Anterior cingulate cortex (tissue), 58 donors: ENCODE measurements at places on chromosomes 6 and 20.

DNA sequence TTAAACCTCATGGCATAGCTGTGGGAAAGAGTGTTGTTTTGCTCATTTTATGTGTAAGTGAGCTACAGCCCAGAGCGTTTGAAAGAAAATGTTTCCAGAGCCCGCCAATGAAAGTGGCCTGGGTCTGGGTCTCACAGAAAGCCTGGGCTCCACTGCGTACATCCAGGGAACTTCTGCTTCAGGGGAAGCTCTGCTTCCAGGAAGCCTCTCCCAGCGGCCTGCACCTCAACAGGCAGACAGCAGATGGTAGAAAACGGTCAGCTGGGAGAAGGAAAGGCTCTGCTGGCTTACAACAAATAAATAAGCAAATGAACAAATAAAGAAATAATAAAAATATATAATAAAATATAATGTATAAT, 270.5 kb upstream of the SUPT3H start:
- DNase-seq = no peak

GRCh38 chr6:53250176-53251032, 98.3 kb downstream of the ELOVL5 start:
- DNase-seq = no peak

GRCh38 chr6:26199773-26200764, 112.8 kb downstream of the HFE start:
- no peak for DNase-seq

DNA sequence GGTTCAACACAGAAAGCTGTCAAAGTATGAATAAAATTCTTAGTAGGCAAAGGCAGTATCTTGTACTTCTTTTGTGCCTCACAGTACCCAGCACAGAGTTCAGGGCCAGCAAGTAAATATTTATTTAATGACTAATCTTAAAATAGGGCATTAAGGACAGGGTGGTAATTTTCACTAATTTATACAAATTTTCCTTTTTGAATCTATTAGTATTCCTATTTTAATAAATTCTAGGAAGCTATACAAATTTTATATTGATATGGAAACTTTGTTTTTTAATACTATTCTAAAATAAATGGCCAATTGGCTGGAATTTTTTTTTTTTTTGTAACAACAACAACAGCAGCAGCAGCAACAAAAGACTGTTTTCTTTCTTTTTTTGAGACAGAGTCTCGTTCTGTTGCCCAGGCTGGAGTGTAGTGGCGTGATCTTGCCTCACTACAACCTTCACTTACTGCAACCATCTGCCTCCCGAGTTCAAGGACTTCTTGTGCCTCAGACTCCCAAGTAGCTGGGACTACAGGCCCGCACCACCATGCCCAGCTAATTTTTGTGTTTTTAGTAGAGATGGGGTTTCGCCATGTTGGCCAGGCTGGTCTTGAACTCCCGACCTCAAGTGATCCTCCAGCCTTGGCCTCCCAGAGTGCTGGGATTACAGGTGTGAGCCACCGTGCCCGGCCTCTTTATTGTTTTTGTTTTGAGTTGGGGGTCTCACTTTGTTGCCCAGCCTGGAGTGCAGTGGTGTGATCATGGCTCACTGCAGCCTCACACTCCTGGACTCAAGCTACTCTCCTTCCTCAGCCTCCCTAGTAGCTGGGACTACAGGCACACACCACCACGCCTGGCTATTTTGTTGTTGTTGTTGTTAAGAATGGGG, 85.2 kb downstream of the FKBP5 start:
- DNase-seq = no peak

- DNase-seq = no peak
These were observed 21.5 kb upstream of the AAR2 start for GRCh38 chr20:36214684-36215256.

DNA sequence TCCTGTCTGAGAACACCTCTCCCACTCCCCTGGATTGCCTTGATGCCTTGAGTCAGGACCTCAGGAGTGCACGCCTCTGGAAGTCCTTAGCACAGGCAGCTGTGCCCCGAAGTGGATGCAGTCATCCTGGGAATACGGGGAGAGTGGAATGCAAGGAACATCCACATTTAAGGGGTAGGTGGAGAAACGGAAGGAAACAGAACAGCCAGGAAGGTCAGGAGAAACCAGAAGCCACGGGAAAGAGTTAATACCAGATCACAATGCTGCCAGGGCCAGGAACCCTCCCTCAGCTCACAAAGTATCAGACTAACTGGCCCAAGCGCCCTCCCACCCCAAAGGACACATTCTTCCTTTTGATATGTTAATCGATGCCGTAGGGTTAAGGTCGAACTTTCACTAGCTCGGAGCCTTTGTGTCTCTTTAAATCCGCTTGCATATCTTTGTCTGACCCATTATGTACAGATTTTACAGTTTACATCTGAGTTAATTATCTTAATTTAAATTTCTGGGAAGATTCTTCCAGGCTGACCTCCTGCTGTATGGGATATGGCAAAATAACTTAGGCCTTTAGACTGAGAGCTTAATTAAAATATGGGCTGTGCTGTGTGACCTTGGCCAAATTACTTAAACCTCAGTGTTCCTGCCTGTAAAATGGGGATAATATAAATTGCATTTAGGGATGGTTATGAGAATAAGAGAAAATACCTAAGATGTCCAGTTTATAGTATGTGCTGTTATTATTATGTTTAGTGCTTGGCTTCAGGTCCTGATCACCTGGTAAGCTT, 24.0 kb upstream of the CCND3 start:
- DNase-seq = no peak

- DNase-seq = no peak
These were observed 43.9 kb upstream of the DSN1 start for GRCh38 chr20:36817496-36817895.

DNA sequence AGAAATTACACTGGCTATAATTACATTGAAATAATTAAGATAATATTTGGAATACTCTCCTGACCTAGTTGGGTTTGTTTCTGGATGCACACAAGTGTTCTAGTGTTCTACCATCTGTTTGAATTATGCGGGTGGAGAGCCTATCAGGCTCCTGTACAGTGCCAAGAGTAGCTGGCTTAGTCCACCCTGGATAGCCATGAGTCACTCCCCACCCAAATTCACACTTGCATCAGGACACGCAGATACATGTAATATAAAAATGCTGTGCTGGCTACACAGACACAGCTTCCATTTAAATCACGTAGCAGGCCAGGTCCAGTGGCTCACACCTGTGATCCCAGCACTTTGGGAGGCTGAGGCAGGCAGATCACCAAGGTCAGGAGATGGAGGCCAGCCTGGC, 686.2 kb upstream of the SLC35B3 start:
- DNase-seq = no peak

GRCh38 chr6:14320332-14320731, 202.8 kb downstream of the CD83 start:
- DNase-seq = no peak

GRCh38 chr20:6347916-6348315, 225.1 kb upstream of the FERMT1 start:
- DNase-seq = no peak

DNA sequence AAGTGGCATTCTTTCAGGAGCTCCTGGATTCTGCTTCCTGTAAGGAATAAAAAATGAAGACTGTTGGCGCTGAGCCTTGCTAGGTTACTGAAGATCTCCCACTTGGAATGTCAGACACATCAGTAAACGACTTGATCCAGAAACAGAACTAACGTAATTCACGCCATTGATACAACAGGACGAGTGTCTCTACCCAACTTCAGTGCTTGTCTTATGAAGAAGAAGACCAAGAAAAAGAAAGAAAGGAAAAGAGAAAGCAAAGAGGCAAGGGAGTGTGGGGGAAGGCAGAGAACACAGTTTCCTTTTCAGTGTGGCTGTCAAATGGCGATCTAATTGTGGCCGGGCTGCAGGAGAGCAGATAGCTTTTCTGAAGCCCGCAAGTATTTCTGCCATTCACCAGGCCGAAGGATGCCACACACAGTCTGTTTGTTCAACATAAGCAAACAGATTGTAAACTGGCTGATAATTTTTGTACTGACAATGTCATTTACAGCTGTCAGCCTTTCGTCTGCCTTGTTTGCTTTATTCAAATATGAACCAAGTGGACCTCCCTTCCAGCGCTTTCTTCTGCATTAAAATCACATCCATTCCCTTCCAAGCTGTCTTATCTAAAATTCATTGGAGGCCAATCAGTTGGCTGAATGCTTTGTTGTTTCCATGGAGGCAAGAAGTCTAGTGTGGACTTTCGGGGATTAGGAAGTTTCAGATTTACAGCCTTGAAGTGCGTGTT, 180.6 kb downstream of the FOXA2 start:
- no peak for DNase-seq

DNA sequence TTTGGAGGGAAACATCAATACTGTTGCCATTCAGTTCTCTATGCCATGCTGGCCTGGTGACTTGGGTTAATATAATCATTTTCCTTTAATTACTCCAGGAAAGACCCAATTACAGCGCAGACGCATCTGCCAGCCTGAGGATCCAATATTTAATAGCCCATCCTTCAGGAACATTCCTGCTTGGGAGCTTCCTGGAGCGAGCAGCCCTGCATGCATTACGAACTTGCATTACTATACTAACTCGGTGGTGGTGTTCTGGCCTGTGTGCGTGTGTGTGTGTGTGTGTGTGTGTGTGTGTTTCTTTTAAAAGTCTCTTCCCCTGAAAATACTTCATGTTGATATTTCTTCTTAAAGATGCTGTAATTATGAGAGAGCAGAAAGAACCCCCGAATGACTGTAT, 26.5 kb downstream of the PMEPA1 start:
- no peak for DNase-seq

DNA sequence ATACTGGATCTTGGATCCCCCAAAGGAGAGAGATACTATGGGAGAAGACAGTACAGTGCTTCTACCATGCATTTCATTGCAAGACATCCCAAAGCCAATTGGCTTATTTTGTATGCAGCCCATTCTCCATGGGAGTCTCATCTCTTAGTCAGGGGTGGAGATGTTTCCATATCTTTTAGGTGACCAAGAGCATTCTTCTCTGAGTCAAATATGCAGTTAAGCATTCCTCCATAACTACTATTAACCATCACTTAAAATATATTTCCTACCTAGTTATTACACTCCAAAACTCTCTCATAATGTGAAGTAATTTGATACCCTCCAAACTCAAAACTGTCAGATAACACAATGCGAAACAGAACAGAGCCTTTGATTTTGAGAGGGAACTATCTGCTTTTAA, 542.6 kb downstream of the HDGFL1 start:
- no peak for DNase-seq

GRCh38 chr20:53032478-53032932, 60.3 kb downstream of the TSHZ2 start:
- DNase-seq = no peak

DNA sequence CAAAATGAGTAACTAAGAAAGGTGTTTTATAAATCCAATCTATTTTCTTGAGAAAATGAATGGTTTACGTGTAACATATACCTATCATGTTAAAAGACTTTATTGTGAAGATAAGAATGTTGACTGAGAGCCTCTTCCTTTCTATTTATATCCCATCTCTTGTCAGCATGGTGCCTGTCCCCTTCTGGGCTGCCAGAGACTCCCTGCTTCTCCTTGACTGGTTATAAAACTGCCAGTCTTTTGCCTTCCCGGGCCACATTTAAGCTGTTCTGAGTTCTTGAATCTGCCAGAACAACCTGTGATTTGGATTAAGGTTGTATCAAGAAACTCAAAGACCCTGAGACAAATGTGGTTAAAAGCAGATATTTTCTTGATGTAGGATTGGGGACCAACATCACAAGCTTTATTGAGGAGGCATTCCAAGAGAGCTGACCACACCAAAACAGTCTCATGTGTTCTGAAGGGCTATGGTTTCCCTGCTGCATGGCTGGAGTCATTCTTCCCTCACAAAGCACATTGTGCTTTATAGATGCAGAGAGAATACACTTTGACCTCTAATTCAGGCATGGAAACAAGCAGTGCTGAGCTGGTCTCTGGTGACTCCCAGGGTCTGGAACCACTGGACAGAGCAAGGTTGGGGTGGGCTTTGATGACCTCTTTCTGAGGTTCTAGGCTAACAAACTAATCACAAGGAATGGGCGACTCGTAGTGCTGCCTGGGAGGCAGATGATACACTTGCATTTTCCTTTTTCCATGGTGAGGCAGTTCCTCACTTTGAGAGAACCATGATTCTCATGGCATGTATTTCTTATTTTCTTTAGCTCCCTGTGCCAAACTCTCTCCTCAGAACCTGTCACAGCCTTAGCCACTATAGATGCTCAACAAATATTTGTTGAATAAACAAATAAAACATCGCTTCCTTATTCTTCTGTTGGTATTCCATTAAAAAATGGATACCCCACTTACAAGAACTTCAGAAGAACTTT, 205.0 kb upstream of the PREP start:
- no peak for DNase-seq

- no peak for DNase-seq
These were observed 179.4 kb downstream of the ERMARD start for GRCh38 chr6:169930799-169931198.

DNA sequence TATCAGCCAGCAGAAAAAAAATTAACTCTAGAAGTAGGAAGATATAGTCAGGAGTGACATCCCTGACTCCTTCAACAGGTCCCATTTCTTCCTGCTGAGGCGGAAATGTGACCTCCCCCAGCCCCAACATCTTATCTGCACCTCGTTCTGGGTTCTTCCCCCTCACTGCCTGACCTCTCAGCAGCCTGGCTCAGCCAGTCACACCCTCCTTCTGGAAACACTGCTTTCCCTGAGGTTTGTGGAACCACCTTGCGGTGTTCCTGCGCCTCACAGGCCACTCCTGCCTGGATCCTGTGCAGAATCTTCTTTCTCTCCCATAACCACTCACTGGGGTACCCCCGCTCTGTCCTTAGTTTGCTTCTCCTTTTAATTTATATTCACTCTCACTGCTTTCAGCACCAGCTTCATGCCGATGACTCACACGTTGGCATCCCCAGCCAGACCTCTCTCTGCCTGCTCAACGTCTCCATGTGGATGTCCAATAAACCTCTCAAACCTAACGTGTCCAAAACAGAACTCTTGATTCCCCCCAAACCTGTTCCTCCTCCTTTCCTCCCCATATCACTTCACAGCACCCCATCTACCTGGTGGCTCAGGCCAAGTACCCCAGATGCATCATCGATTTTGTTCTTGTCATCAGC, 222.8 kb upstream of the PLN start:
- no peak for DNase-seq

DNA sequence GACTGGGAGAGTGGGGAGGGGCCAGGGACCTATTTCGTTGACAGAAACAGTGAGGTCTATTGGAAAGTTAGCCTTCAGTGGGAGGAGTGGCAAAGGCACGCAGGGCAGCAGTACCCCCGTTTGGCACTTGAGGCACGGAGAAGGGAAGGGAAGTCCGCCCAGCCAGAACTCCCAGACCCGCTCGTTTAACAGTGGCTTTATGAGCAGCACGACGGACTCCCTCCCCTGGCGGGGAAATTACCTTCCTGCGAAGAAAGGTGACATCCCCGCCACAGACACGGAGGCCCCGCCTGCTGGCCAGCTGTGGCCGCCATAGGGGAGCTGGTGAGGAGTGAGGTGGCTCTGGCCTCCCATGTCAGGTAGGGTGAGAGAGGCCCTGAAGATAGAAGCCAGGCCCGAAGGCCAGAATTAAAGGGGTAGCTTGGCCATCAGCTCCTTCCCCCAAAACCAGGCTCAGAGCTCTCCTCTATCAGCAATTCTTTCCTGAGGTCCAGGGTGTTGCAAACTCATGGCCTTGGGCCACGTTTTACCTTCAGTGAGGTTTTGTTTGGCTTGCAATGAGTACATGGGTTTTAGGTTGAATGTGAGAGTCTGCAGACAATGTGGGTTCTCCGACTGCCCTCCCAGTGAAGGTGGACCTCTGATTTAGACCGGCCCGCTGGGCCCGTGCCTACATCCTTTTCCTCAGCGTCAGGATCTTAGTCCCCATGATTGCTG, 123.7 kb downstream of the MRPL14 start:
- no peak for DNase-seq

- DNase-seq = no peak
These were observed 95.1 kb upstream of the MPC1 start for GRCh38 chr6:166477647-166478365.
